ENCODE measurements at places on chromosomes 7 and 10. TPM values are rescaled to one million over a fixed set of nuclear protein-coding genes. Genes with fewer than 3 reads are reported as not detected.

TMEM248 gene
- total RNA-seq, result 82.7 TPM

CYP3A4 gene
- not detected for total RNA-seq

CCDC172 gene
- total RNA-seq, result not detected

PAPOLB gene
- 0.54 TPM for total RNA-seq

DNA sequence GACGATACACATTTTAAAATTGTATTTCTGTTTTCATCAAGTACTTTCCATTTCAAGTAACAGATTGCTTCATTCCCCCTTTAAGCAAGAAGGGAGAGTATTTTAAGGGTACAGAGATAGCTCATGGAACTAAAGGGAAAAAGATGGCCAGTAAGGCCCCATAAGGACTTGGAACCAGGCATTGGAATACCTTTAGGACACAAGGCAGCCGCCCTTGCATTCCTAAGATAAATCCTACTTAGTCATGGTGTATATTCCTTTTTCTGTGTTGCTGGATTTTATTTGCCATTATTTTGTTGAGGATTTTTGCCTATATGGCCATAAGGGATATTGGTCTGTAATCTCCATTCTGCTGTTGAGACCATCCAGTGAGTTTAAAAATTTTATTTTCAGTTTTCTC is 49.2 kb downstream of the BTRC start:
- DNase-seq, result no peak
- no peaks in the 10 kb centered on the region for H3K36me3 ChIP-seq
- no peaks in the 10 kb centered on the region for H3K27me3 ChIP-seq
- H3K4me3 ChIP-seq, result no peak overlapping the region
- no peaks in the 10 kb centered on the region for H3K4me1 ChIP-seq

DNA sequence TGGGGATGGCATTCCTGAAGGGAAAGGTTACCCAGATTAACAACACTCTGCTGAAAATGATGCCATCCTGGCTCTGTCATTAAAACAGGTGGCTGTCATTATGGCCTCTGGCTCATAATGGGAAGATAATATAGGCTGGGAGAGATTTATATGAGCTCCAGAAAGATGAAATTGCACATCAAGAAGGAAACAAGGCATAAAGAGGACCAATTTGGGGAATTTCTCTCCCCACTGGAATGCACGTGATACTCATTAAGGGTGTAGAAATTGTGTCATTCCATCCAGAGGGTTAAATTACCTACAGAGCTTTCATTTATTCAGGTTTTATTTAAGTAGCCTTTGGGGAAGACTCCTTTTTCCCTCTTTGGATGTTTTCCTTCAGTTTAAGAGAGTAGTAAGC is 71.6 kb upstream of the CELF2 start:
- H3K27me3 ChIP-seq, result no peaks in the 10 kb centered on the region
- H3K27ac ChIP-seq, result no peak overlapping the region
- no peak overlapping the region for H3K4me3 ChIP-seq
- peaks cover 2% of the 10 kb centered on the region for H3K4me1 ChIP-seq
- H3K36me3 ChIP-seq, result no peaks in the 10 kb centered on the region
- DNase-seq, result no peak

- no peak overlapping the region for H3K27ac ChIP-seq
- no peaks in the 10 kb centered on the region for H3K36me3 ChIP-seq
- H3K4me3 ChIP-seq, result no peak overlapping the region
- no peaks in the 10 kb centered on the region for H3K27me3 ChIP-seq
- H3K4me1 ChIP-seq, result no peaks in the 10 kb centered on the region
- DNase-seq, result no peak
Observed at GRCh38 chr7:157011333-157012112, 1.1 kb upstream of the MNX1 start.

GRCh38 chr10:48487244-48487643 is 117.6 kb downstream of the ARHGAP22 start:
- DNase-seq, result no peak
- no peaks in the 10 kb centered on the region for H3K27me3 ChIP-seq
- no peaks in the 10 kb centered on the region for H3K4me1 ChIP-seq
- H3K27ac ChIP-seq, result no peak overlapping the region
- no peak overlapping the region for H3K4me3 ChIP-seq

DNA sequence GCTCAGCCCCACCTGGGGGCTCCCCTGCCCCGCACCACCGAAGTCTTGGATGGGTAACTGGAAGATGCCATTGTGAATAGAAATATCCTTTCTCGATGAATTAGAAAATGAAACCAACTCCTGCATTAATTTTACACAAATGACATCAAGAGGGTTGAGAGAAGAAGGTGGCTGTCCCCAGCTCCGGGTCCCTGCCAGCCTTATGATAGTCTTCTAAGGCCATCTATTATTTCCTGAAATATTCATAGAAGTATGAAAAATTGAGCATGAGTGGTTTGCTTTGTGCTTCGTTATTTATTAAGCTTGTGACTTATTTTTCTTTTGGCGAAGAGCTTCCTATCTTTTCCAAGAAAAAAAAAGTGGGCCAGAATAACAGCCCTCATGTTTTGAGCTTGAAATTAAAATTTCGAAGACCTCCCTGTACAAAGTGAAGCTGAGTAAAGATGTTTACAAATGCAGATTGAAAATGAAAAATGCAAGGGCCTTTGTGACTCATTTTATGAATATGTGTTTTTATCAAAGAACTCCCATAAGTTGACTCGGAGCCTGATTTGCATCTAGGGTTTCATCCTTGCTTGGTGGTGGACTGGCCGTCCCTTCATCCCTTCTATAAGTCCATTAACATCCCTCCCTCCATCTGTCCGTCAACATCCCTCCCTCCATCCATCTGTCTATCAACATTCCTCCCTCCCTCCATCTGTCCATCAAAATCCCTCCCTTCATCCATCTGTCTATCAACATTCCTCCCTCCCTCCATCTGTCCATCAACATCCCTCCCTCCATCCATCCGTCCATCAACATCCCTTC is 20.5 kb upstream of the CFAP46 start:
- no peaks in the 10 kb centered on the region for H3K27me3 ChIP-seq
- no peaks in the 10 kb centered on the region for H3K4me1 ChIP-seq
- DNase-seq, result no peak

DNA sequence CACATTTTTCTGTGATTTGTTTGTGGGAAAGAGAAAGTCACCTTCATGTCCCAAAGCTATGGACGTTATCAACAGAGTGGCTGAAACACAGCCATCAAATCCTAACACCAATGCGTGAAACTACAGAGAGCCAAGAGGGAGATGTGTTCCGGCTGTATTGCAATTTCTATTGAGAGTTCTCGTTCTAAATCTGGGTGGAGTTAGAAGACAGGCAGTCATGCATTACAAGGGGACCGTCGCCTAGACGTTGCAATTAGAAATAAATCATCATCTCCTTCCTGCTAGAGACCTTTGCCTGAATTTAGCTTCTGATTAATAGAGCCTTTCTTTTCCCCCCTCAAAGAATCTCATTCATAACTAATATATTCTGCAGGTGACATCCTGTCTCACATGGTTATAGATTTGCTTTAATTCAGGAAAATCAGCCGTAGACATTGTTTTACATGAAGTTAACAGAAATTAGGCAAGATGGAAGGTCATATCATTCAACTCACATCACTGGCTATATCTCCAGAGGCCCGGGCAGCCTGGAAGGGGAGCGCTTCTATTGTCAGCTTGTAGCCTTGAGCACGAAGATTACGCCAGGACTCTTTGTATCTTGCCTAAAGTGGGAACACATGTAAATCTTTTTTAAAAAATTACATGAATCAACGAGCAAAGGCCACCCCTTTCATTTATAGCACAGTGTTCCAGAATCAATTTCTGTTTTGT is 52.6 kb downstream of the HABP2 start:
- no peaks in the 10 kb centered on the region for H3K4me1 ChIP-seq
- no peak overlapping the region for H3K27ac ChIP-seq
- H3K36me3 ChIP-seq, result no peaks in the 10 kb centered on the region
- DNase-seq, result no peak

All from aorta (tissue), 5 donors.